ENCODE measurements at places on chromosomes 16 and 17.

- DNase-seq = no peak
These were observed 20.8 kb downstream of the UBE2G1 start for GRCh38 chr17:4345581-4346252.

GRCh38 chr17:45162025-45162687 lies 481 bp downstream of the HEXIM2 start:
- no peak for DNase-seq

GRCh38 chr17:40468560-40468959 lies 25.3 kb downstream of the IGFBP4 start:
- no peak for DNase-seq

GRCh38 chr17:51120357-51120738 lies 320 bp downstream of the SPAG9 start:
- DNase-seq = peak; percentile 91

DNA sequence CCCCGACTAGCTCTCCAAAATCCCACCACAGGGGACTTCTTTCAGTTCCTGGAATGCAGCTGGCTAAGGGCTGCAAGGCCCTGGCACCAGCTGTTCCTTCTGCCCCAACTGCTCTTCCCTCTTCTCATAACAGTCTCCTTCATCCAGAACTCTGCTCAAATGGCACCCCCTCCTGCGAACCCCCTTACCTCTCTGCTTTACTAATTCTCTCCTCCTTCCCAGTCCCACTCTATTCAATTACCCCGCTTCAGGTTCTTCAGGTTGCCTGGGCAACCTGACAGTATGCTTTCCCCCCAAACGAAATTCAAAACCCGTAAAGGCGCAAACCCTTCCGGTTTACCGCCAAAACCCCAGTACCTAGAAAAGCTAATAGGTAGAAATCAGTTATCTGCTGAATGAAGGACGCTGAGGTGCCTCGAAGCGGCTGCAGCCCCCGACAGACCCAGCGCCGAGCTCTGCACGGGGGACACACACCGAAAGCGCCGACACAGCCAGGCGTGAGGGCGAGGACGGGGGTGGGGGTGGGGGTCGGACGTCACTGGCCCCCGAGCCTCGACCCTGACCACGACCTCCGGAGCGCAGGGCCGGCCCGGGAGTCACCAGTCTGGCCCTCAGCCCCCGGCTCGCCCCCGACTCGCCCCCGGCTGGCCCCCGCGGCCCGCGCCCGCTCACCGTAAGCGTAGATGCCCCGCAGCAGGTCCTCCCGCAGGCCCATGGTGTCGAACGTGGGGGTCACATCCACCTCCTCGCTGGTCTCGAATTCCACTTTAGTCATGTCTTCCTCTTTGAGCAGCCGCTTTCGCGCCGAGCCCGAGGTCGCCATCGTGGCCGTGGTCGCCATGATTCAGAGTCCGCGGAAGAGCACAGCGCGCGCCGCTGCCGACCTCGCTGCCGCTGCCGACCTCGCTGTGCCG lies 550 bp downstream of the EIF4A3 start:
- peak; percentile 42 for DNase-seq

- DNase-seq = peak; percentile 38
These were observed 4.6 kb upstream of the ATP2A1 start for GRCh38 chr16:28873543-28874201.

GRCh38 chr16:57157533-57157932 lies 28.3 kb downstream of the PSME3IP1 start:
- DNase-seq = no peak

Data from stimulated activated naive CD4-positive, alpha-beta T cell (primary cell).